ENCODE measurements at places on chromosomes 16 and 17.

DNA sequence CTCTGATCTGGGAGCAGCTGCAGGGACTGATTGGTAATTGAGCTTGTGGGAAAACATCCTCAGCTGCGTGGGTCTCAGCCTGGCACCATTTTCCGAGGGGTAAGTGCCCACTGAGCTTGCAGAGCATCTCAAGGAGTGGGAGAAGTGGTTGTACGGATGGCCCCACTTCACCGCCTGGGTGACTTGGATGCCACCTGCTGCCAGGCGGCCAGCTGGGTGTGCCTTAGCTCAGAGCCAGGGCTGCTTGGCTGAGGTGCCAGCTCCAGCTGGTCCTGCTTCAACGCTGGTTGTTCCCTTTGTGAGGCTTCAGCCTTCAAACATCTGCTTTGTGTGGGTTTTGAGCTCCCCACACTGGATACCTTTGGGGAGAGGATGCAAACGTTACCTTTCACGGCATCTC lies 482.7 kb upstream of the EEF2KMT start:
- DNase-seq, result no peak

DNA sequence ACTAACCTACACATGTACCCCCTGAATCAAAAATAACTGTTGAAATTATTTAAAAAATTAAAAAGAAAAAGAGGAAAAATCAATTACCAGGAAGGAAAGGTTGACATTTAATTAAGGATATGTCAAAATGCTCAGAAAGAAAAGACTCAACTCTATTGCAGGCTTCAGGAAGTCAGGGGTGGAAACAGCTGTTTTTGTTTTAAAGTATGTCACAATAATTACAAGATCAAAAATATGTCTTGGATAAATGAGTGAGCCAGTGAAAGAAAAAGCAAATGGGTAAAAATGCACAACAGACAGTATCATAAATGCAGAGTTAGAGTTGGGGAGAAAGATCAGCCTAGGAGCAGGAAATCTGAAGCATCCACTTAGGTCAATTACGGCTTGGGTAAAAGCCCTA lies 146.0 kb downstream of the CDH11 start:
- DNase-seq, result no peak

GRCh38 chr16:14354561-14355351 lies 275.3 kb downstream of the PARN start:
- no peak for DNase-seq

DNA sequence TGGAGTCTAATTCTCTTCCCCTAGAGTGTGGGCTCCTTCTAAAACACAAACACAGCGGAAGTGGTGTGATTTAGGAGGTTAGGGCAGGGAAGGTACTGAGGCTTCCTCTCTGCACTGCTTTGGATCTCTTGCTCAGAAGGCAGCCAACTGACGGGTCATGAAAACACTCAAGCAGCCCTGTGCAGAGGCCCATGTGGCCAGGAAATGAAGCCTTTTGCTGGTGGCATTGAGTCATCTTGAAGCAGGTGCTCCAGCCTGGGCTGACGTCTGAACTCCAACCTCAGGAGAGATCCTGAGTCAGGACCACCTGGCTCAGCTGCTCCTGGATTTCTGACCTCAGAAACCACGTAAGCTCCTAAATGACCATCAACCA lies 72.9 kb downstream of the MRM1 start:
- DNase-seq, result peak; percentile 25

- DNase-seq, result no peak
These were observed 26.9 kb upstream of the LITAF start for GRCh38 chr16:11613381-11614303.

GRCh38 chr17:62653826-62654761 lies 26.6 kb downstream of the MRC2 start:
- no peak for DNase-seq

- DNase-seq, result no peak
These were observed 24.7 kb downstream of the LIMD2 start for GRCh38 chr17:63675231-63675606.

GRCh38 chr17:21268596-21269188 lies 15.5 kb upstream of the NATD1 start:
- no peak for DNase-seq

- DNase-seq, result no peak
These were observed 13.0 kb downstream of the GPR142 start for GRCh38 chr17:74380086-74380958.

- no peak for DNase-seq
These were observed 502 bp downstream of the SMPD3 start for GRCh38 chr16:68447653-68448359.

DNA sequence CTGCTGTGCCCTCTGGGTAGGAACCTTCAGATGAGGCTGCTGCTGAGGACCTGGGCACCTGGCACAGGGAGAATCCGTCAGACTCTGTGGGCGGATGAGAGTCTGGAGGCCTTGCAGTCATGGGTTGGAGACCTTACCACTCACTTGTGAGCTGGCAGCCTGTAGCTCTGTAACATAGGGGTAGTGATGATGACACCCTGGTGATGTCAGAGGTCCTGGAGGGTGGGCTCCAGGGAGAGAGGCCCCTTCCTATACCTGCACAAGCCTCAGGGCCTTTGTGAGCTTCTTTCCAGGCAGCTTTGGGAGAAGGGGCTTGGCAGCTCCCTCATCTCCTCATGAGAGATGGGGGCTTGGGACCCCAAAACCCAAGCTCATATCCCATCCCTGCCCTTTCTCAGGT lies 1.6 kb downstream of the MIEF2 start:
- DNase-seq, result no peak

DNA sequence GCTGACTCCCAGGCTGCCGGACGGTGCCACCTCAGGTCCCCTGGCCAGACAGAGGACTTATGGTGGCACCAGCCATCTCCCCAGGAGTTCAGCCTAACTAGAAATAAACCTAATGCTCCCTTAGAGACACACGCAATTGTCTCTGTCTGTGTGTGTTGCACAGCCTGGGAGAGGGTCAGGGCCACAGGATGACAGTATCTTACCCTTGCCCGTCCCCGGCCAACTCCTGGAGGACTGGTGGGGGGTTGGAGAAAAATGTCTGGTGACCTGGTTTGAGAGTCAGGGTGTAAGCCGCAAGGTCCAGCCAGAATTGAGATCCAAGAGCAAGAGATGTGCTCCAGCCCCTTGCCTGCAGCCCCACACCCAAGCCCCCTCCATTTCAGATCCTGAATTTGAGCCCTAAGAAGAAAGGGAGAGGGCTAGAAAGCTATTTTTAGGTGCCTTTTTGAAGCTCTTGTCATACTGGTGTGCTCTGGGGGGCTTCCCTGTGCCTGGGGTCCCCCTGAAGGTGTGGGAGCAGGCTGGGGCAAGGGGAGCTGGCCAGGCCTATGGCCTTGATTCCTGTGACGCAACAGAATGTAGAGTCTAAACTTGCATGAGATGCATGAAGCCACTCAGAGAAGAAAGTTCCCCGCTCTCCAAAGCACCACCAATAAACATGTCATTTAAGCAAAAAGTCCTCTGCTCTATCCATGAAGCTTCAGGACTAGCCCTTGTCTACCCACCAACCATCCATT lies 12.9 kb downstream of the ZNF319 start:
- no peak for DNase-seq

- no peak for DNase-seq
These were observed 119.6 kb upstream of the HAS3 start for GRCh38 chr16:68985855-68986254.

- peak; percentile 19 for DNase-seq
These were observed 11.5 kb upstream of the PRSS54 start for GRCh38 chr16:58306327-58306726.

- no peak for DNase-seq
These were observed 1.2 kb downstream of the MMP2 start for GRCh38 chr16:55480228-55480655.

DNA sequence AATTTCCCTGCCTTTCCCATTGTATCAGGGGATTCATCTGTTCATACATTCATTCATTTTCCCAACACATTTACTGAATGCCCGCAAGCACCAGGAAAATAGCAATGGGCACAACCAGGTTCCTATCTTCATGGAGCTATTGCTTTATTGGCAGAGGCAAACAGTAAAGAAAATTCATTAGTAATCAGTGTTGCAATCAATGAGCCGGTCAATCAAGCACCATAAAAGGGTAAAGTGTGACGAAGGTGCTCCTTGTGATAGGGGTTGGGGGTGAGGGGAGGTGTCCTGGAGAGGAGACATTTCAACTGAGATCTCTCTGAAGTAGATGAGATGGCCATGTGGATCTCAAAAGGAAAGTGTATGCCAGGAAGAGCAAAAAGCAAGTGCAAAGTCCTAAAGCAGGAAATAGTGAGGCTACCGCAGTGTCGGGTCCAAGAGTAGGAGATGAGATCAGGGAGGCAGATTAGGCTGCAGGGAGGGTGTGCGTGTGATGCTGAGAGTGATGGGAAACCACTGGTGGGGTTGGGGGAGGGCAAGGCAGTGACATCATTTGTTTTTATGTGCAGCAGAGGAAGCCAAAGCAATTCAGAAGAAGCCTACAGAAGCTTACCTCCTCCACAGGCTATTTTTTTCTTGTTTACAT lies 28.4 kb downstream of the CDH13 start:
- DNase-seq, result peak; percentile 63

- DNase-seq, result no peak
These were observed 166.7 kb downstream of the CPPED1 start for GRCh38 chr16:12637002-12637401.

DNA sequence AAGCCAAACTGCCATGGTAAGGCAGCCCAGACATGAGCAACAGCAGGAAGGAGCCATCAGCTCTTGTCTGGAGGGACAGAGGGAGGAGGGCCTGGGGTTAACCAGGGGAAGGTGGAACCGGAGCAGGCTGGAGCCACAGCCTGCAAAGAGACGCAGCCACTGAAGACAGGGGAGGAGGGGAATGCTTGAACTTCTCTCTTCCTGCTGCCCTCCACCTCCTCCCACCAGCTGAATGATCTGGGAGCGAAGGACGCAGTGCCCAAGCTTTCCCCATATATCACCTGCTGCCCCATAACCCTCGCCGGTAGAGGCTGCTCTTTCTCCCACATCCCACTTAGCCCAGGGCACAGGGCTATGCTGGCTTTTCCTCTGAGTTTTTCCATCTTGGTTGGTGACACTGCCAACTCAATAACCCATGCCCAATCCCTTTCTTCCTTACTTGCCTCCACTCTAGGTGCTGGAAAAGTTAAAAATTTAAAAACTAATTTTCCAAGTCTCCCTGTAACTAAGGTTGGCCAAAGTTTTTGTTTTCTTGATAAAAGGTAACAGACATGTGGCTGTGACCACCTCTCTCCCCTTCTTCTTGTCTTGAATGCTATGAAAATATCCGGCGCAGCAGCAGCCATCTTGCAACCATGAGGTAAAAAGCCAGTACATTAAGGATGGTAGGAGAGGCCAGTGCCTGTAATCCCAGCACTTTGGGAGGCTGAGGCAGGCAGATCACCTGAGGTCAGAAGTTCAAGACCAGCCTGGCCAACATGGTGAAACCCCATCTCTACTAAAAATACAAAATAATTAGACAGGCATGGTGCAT lies 21.8 kb upstream of the CACNG4 start:
- DNase-seq, result no peak

DNA sequence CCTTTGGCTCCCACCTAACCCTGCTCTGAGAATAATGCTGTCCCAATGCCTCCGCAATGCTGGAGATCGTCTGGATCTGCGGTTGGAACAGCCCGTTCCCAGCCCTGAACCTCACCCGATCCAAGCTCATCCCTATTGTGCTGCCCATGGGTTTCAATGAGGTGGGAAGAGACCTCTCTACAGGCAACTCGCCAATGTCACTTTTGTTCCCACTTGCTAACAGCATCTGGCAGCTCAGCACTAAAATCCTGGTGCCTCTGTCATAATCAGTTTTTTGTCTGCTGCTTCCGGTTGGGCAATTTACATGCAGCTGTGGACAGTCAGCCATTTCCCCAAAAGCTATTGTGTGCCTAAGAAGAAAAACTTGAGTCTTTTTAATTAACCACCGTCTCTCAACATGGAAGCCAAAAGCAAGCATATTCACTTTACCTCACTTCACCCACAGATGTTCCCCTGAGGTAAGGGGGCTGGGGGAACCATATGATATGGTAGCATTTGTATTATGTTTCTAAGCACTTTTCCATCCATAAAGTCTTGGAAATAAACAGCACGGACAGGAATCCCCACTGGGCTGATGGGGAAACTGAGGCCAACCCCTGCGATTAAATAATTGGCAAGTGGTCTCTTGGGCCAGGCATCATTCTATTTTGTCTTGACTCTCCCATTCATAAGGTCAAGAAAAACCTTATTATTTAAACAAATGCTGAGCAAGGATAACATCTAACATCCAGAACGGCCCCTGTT lies 159.2 kb upstream of the CDH5 start:
- no peak for DNase-seq

GRCh38 chr16:80174416-80174815 lies 366.4 kb upstream of the DYNLRB2 start:
- DNase-seq, result no peak

GRCh38 chr16:68077866-68078700 lies 7.1 kb upstream of the NFATC3 start:
- DNase-seq, result no peak

GRCh38 chr17:15440347-15440746 lies 27.1 kb downstream of the CDRT4 start:
- DNase-seq, result no peak
